ENCODE measurements at places on chromosomes 2 and 18.

DNA sequence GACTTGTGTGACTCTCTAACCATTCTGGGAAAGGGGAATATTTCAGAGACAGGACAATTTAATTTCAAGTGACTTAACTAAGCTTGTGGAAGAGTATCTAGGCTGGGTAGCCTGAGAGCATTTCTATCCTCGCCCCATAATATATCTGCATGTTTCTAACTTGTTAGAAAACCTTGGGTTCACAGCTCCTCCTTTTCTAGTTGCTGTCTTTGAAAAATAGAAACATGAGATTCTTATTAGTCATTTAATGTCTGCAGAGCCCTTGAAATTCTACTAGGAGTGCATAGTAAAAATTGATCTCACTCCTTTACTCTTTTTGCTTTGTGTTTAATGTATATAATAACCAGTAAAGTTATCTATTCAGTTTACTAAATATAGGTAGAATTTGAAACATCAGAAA lies 22.4 kb downstream of the CTLA4 start:
- DNase-seq: no peak

- DNase-seq: no peak
Observed at GRCh38 chr2:174174741-174175140, 73.6 kb downstream of the OLA1 start.

- no peak for DNase-seq
Observed at GRCh38 chr18:43751203-43751602, 473.9 kb upstream of the SYT4 start.

GRCh38 chr2:54406031-54406430 lies 50.1 kb upstream of the SPTBN1 start:
- no peak for DNase-seq

DNA sequence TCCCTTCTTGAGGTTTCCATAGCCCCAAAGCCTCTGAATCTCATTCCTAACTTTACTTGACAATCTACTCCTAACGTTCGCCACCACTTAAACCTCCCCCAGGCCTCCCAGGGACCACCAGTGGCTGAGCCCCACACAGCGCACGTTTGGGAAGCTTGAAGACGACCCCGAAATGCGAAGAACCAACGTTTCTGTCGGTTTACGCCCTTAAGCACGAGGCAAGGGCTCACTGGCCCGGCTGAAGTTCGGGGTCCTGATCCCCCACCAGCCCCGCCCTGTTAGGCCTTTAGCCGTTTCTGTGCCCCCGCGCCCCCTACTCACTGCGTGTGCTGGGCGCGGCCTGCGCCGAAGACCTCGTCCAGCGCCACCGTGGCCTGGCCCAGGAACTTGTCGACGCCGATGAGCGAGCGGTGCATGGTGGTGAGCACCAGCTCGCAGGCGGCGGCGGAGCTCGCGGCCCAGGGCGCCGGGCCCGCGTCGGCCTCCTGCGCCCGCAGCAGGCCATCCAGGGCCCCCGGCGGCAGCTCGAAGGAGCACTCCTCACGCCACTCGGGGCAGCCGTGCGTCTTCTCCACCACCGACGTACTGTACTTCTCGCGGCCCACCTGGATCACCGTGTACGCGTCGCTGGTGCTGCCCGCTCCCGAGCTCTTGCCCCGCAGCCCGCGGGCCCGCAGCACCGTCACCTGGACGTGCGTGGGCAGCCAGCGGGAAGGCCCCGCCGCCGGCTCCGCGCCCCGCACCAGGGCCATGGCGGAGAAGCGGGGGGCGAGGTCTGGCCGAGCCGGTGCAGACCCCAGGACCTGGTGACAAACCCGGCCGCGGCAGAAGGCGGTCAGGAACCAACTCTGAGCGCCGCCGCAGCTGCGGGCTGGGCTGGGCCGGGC lies 479 bp downstream of the RAB11FIP5 start:
- no peak for DNase-seq

DNA sequence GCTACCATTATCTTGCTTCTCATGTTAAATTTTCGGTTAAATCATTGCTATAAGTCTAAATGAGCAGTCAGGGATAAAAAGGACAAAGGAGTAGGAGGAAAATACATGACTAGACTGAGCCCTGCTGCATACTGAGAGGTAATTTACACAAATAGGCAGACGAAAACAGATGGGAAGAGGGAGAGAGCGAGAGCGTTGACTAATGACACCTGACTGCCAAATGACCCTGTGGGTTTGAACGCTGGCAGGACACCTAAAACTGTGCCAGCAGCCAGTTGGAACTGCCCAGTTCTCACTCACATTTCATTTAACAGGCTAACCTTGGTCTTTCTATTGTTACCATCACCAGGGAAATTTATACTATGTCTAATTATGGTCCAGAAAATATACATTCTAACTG lies 978.2 kb downstream of the CPS1 start:
- DNase-seq: no peak

DNA sequence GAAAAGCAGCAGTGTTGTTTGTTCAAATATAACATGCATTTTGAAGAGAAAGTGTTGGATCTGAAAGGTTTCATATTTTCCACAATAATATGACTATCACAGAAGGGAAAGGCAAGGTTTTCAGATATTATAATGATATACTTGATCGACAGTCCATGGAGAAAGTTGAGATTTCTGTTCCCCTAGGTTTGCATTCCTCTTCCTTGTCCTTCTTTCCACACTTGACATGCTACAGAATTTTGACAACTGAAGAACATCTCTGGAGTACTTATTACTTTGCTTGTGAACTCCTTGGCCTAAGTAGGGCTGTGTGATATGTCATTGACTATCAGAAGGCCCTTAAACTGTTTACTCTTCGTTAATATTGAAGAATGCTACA lies 46.5 kb downstream of the TMEFF2 start:
- DNase-seq: no peak

GRCh38 chr2:62343636-62344337 lies 147.9 kb downstream of the B3GNT2 start:
- no peak for DNase-seq

- DNase-seq: no peak
Observed at GRCh38 chr2:66512626-66513025, 77.7 kb downstream of the MEIS1 start.

- DNase-seq: no peak
Observed at GRCh38 chr2:47336259-47337238, 66.4 kb upstream of the MSH2 start.

DNA sequence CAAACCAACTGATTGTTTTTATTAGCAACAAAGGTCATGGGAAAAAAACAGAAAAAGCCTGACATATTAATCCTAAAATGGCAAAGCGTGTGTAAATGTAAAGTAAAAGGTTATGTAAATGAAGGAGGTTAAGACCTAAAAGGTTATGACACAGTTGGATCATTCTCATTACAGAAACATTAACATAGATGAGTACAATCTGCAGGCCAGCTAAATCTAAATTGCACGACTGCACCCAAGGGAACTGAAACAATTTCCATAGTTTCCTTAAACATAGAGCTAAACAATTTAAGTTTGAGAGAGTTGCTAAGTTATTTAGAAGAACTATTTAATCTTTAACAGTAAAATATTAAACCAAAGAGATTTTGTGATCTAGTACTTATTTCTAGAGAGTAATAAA lies 151.6 kb upstream of the UBE2E3 start:
- DNase-seq: no peak

- DNase-seq: peak; percentile 44
Observed at GRCh38 chr2:97713296-97714083, at the start of gene ZAP70. Gene ZAP70, plus strand, starts transcription at chr2:97713576. Its CDS starts 10,461 bp downstream, at chr2:97724037.

GRCh38 chr18:8298186-8298585 lies 311.1 kb upstream of the RAB12 start:
- no peak for DNase-seq

DNA sequence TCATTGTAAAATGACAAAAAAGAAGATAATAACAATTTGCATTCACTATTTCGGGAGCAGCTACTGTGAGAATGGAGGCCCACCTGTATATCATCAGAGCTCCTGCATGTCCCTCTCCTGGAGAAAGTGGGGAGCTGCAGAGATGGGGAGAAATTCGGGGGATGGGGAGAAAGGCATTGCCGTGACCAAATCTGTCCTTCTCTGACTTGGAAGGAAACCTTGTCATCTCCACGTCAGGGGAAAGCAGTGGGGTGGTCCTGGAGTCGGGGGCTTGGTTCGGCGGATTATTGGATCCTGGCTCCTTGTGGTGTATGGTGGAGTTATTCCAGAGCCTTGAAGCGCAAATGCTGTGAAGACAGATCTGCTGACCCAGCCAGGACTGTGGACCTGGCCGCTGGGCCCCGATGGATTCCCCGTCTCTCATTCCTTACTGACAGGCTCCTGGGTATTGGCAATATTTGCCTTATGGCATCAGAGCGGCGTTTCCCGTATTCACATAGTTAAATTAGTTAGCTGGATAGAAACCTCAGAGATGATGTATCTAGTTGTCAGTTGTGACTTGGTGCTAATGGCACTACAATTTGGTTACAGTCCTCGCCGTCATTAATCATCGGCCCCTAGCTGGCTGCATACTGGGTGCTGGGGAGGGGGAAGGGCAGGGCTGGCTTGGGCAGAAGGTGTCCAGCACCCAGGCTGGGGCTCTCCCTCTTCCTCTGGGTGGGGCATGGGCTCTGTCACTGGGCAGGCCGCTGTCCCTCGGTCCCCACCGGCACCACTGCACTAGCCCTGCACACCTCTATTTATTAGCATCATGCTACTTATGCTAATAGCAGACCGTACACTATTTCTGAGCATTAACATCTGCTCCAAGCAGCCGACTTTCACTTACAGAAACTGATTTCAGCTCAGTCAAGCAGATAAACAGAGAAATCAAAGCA lies 31.7 kb downstream of the CELF4 start:
- DNase-seq: no peak

DNA sequence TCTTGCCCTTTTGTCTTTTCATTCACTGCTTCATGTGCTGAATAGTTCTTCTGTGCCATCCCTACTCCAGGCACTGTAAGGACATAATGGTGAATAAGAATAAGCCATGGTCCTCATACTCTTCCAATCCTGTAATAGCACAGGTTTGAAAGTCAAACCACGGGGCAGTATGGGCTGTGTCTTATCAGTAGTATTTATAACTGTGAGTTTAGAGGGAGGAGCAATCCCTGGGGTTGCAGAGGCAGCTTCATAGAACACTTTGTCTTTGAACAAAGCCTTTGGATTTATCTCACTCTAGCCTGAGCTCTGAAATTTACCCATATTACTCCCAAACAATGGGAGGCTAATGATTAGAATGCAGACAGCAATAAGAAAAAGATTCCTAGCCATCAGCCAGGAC lies 30.2 kb upstream of the ALK start:
- no peak for DNase-seq

- no peak for DNase-seq
Observed at GRCh38 chr2:69581774-69582581, 61.6 kb downstream of the AAK1 start.

DNA sequence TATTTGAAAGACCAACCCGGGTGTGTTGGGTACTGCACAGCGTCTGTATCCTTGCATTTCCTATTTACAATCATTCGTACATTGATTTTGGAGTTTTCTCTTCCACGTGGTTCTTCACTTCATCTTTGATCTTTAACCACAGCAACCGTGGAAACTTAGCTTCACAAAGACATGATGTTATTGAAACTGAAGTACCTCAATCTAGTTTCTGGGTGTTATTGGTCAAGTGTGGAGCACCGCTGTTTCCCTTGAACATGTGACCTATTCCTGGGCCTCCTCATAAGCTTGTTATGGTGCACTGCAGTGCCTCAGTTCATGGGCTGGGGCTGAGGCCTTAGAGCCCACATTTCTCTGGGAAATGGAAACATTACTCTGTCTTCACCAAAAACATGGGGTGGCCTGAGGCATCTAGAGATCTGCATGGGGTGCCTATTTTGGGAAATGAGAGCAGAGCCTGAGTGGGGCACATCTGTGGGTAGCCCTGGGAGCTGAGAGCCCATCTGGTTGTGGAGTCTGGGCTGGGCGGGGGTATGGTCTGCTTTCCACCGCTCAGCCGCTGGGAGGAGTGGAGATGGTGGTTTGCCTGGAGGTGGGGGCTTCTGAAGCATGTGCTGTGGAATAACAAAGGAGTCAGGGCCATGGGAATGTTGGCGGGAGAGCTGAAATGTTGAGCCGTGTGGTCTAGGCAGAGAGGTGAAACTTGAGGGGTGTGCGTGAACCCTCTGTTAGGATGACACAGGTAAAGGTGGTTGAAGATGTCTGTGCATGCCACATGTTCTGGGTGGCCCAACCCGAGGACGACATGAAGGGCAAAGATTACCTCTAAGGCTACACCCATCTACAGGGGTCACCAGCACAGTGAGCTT lies 37.4 kb downstream of the ZNF236 start:
- DNase-seq: no peak

DNA sequence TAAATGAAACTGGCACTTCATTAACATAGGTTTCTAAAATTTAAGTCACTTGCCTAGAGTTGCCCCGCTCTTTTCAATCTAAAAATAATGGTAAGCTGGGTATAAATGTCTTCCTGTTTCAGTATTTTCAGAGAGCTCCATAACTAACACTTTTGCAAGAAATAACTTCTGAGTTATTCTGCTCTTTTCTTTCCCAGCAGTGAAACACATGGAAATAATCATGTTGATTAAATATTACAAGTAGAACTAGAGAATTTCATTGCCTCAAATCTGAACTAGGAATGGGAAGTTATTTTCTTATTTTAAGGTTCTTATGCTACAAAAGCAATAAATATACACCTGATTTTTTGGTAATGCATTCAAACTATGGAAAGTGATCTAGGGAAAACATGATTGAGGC lies 257.4 kb downstream of the IKZF2 start:
- no peak for DNase-seq

- no peak for DNase-seq
Observed at GRCh38 chr2:121999264-121999663, 243.8 kb downstream of the TSN start.

GRCh38 chr2:238835726-238836301 lies 12.1 kb upstream of the TWIST2 start:
- no peak for DNase-seq

DNA sequence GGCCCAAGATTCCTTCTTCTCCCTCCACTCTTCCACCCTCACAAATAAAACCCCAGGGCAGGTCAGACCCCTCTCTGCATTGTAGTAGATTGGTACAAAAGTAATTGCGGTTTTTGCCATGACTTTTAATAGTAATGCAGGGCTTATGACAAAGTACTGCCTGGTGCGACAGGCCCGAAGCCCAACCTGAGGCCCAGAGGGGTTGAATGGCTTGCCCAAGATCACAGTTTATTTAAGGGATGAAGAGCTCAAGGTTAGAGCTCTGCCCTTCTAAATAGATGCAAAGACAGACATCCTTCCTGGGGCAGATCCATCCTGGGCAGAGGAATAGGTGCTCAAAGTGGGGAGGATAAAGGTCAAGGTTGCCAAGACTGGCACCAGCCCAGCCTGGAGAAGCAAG lies 899 bp upstream of the PSTPIP2 start:
- no peak for DNase-seq

GRCh38 chr2:19238440-19239060 lies 119.9 kb downstream of the OSR1 start:
- DNase-seq: no peak

GRCh38 chr2:191913796-191914195 lies 66.9 kb upstream of the CAVIN2 start:
- DNase-seq: no peak

DNA sequence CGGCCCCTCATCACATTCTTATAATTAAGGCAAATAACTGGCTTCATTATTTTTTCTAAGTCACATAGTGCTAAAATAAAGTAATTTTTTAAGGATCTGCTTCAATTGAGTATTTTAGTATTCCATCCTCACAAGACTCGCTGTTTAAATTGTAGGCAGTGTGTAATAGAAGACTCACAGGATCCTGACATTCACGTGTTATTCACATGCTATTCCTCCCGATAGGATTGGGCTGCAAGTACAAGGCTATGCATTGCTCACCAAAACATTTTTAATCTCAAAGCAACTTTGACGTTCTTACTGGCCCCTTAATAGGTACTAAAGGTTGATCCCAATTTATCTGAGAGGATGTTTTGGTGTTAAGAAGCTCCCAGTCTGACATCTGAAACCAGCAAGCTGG lies 127.6 kb upstream of the L3MBTL4 start:
- no peak for DNase-seq

- no peak for DNase-seq
Observed at GRCh38 chr18:63834471-63835113, 52.9 kb upstream of the SERPINB2 start.

All from activated CD8-positive, alpha-beta memory T cell treated with anti-CD3 and anti-CD28 coated beads for 1 hour (primary cell).